Erythroblast (primary cell): ENCODE measurements at places on chromosomes 7 and 10.
A peak's percentile ranks its signal among the peaks of the same experiment; 100 is the strongest.

GRCh38 chr7:105141068-105141467 lies 127.1 kb downstream of the KMT2E start:
- peak; percentile 18 for DNase-seq

GRCh38 chr10:11450427-11450826 lies 161.0 kb downstream of the USP6NL start:
- DNase-seq: peak; percentile 48

- DNase-seq: peak; percentile 46
These were observed 128.6 kb upstream of the KCTD7 start for GRCh38 chr7:66500087-66500486.

DNA sequence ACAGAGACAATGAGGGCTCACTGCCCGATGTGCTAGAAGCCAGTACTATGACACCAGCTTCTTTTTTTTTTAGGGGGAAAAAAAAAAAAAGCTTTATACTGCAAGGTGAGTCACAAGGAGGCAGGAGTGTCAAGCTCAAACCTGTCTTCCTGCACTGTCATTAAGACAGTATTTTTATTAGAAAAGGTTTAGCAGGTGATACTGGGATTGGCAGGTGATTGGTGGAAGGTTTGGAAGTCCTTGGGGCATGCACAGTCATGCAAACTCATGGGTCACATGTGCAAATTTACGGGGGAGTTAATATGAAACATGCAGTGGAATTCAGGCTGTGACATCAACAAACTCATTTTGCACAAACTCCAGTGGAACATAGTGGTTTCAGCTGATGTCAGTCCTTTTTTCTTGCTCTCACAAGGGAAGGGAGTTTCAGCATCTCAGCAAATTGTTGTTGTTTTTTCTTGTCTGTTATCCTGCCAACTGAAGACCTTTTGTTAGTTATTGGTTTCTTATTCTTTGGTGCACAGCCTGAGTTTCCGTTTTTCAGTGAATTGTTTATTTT lies 530.6 kb downstream of the ANKRD7 start:
- no peak for DNase-seq

DNA sequence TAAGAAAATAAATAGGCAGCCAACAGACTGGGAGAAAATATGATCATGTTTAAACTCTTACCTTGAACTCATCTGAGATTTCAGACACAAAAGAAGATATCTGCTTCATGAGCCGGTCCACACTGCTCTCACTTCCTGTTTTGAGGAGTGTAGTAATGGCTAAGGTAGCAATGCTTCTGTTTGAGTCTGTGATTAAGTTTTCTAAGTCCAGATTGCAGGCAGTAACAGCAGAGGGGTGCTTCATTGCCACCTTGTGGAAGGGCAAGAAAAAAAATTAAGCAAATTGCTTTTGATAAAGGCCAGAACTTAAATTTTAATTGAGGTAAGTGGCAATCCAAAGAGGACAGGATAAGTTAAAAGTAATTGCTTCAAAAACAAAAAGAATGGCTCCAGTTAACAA lies 69.1 kb downstream of the MEST start:
- peak; percentile 20 for DNase-seq

- DNase-seq: no peak
These were observed 92.5 kb downstream of the TRIL start for GRCh38 chr7:28865601-28866144.

- no peak for DNase-seq
These were observed 102.0 kb downstream of the PKD1L1 start for GRCh38 chr7:47846138-47846836.

- DNase-seq: no peak
These were observed 86.3 kb upstream of the CAPZA2 start for GRCh38 chr7:116776046-116776445.

GRCh38 chr7:30852308-30852684 lies 59.4 kb upstream of the AQP1 start:
- DNase-seq: no peak

- peak; percentile 2 for DNase-seq
These were observed 76.1 kb upstream of the ZEB1 start for GRCh38 chr10:31242902-31243301.

GRCh38 chr7:95421000-95421846 lies 13.6 kb downstream of the PON2 start:
- DNase-seq: no peak

DNA sequence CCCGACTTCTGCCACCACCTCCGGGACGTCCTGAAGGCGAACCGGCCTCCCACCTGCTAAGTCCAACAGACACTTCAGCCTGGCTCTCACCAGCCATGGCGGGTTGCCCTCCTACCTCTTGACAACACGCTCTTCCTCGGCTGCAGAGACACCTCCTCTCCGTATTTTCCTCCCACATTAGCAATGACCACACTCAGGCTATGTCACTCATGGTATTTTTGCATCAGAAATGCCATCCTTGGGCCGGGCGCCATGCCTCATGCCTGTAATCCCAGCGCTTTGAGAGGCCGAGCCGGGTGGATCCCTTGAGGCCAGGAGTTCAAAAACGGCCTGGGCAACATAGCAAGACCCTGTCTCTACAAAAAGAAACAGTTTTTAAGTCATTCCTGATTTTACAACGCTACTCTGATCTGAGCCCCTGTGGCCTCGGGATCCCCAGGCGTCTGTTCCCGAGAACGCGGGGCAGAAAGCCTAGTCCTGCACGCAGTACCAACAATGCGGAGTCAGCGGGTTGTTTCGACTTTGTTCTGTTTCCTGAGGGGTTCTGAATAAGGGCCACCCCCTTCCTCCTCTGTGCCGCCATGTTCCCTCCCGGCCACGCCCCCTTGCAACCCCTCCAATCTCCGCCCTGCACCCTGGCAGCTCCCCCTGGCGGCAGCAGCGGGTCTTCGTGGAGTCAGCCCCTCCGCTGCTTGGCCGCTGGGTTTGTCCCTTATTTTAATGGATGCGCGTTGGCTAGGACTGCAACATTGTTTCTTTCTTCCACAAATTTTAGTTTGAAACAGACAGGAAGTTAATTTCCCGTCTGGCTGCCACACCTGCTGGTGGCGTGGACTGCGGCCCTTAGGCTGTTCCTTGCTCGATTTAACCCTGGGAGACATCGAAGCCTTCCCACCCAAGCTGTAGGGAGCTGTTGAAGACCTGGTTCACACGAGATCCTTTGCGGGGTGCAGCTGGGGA lies 9.7 kb upstream of the ZFAND2A start:
- DNase-seq: peak; percentile 93

DNA sequence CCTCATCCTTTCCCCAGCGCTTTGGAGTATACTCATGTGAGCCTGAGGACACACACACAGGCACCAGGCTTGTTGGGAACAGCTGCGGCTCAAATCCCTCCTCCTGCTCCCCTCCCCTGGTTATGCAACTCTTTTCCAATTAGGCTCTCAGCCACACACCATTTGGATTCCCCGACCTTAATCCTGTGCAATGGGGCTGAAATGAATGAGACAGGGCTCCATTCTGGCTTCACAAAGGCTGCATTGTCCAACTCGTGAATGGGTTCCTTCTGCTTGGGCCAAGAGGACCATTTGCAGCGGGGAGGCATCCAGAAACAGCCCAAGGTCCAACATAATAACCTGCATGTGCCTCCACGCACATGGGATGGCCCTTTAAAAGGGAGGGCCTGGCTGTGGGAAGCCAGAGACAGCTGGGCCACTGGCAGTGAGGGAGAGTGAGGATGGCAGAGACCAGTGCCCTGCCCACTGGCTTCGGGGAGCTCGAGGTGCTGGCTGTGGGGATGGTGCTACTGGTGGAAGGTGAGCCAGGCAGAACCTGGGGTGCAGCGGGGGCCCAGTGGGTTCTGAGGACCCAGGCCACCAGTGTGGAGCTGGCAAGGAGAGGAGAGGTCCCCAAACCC lies at the start of gene RGR:
Gene RGR (plus strand): TSS at position 403 of the 620 bp plus-strand sequence. CDS start 38 bp downstream, at position 441.
- DNase-seq: no peak

DNA sequence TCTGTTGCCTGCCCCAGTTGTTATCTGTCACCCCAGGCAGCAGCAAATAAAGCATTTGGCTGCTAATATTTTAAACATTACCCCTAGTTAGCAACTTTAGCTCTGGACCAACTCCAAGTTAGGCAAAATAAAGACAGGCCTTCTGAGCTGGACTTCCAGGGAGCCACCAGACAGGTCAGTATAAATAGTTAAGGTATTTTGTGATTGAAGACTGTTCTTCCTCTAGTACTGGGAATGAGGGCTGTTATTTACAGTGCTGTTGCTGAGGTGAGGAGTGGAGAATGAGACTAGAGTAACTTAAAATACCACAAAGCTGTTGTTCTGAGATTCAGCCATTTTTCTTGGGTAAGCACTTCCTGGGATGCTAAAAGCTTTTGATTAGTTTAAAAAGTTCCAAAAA lies 40.1 kb downstream of the ZNF518A start:
- no peak for DNase-seq

- DNase-seq: no peak
These were observed 38.6 kb downstream of the NRP1 start for GRCh38 chr10:33295851-33296250.

GRCh38 chr10:75283078-75283670 lies 47.4 kb upstream of the COMTD1 start:
- no peak for DNase-seq

DNA sequence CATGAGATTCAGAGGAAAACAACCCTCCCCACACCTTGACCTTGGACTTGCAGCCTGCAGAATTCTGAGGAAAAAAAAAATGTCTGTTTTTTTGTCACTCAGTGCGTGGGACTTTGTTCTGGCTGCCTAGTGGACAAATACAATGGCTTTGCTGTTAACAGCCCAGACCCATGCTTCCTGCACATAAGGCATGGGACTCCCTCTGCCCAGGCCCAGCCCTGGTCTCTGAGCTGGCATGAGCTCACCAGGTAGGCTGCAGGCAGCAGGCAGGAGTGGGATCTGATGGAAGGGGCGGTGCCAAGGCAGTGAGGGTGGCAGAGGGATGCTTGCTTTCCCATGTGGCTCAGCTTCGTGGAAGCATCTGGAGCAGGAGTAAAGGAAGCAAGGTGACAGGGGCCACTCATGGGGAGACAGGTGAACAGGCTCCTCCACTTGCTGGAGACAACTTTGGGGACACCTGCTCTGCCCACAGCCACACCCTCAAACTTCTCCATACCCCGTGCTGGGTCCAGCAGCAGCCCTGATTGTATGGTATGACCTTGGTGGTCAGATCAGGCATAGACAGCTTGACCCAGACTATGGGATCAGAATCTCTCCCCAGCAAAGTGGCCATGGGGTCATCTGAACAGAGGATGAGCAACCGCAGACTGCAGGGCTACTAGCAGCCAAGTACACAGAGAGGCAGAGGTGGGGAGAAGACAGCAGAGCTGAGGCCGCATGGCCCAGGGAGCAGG lies 27.0 kb downstream of the ANXA8 start:
- DNase-seq: no peak
